Stimulated activated CD8-positive, alpha-beta memory T cell treated with anti-CD3 and anti-CD28 coated beads, Interleukin-12 subunit alpha, Interleukin-12 subunit beta, amount 100 ng/mL, for 1 hour (primary cell): ENCODE measurements at places on chromosomes 2 and 18.

- no peak for DNase-seq
These were observed 52.0 kb upstream of the RTN4 start for GRCh38 chr2:55102056-55102812.

- DNase-seq = no peak
These were observed 27.7 kb downstream of the TMEM131 start for GRCh38 chr2:97967931-97968627.

DNA sequence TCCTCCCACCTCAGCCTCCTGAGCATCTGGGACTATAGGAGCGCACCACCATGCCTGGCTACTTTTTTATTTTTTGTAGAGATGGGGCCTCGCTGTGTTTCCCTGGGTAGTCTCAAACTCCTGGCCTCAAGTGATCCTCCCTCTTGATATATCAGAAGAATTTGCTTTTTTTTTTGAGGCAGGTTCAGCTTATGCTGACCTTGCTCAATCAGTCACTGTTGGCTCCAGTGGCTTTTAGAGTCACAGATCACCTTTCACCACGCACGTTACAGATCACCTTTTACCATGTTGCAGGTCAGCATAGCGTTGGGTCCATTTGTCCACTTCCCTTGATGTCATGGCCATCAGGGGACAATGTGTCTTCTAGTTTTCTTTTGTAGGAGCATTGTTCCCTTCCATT is 36.1 kb downstream of the DCAF17 start:
- no peak for DNase-seq

- DNase-seq = no peak
These were observed 349.7 kb downstream of the SATB2 start for GRCh38 chr2:199108056-199108455.

GRCh38 chr2:75290600-75291150 is 91.4 kb upstream of the TACR1 start:
- DNase-seq = no peak

- no peak for DNase-seq
These were observed 783 bp downstream of the DPP4 start for GRCh38 chr2:162072976-162073887.

- no peak for DNase-seq
These were observed 28.6 kb upstream of the SLC35F5 start for GRCh38 chr2:113784823-113785744.

DNA sequence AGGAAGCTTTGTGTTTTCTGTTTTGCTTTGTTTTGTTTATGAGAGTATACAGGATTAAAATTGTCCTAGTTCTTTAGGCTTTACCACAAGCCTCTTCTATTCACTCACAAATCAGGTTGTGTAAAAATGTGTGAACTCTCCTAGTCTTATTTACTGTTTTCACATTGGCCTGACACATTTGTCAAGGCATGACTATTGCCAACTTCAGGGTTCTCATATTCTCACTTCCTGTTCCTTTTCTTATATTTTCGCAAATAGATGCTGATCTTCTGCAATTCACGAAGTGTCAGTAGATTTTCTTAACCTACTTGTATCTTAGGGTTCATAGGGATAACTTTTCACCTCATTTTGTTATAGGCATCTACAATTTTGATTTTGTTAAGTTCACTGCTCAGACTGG is 67.1 kb downstream of the CCDC102B start:
- no peak for DNase-seq

DNA sequence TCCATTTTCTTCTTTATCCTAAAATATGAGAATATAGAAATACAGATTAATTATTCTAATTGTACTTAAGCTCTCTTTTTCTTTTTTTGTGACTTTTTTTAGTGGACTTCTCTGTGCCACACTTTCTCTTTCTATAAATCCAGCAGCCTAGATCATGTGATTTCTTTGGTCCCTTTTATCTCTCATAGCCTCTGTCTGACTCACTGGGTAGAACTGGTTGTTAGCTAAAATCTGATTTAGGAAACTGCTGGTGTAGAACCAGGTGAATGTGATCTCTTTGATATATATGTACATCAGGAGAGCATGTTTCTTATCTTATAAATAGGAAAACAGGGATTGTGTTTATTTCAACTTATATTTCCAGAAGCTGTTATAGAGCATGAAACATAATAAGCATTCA is 54.9 kb downstream of the VRK2 start:
- no peak for DNase-seq

GRCh38 chr2:53575721-53576124 is 191.9 kb upstream of the CHAC2 start:
- DNase-seq = no peak

GRCh38 chr2:61125123-61125710 is 36.8 kb upstream of the C2orf74 start:
- no peak for DNase-seq

GRCh38 chr2:169659320-169659719 is 34.9 kb downstream of the CFAP210 start:
- no peak for DNase-seq

GRCh38 chr2:173210270-173211196 is 134.9 kb downstream of the MAP3K20 start:
- DNase-seq = peak; percentile 25

- no peak for DNase-seq
These were observed 81.9 kb downstream of the ADCYAP1 start for GRCh38 chr18:986552-986951.

GRCh38 chr2:187500585-187501359 is 52.7 kb upstream of the CALCRL start:
- DNase-seq = no peak

- no peak for DNase-seq
These were observed 9.3 kb downstream of the PSTPIP2 start for GRCh38 chr18:46062781-46063180.

- DNase-seq = no peak
These were observed 209.9 kb downstream of the TFCP2L1 start for GRCh38 chr2:121075006-121075551.

DNA sequence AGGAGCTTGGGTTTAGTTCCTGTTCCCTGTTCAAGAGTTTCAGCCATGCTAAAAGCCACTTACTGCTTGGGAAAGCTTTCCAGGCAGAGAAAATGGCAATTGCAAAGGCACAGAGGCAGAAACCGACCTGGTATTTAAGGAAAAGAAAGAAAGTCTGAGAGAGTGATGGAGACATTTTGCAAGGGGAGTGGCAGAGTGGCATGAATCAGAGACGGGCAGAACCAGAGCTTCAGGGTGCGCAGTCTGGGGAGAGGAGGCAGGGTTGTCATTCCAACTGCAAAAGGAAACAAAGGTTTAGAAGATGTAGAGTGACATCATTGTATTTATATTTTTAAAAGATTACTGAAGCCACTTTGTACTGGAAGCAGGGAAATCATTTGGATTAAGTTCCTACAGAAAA is 14.9 kb upstream of the GNAL start:
- no peak for DNase-seq

GRCh38 chr2:239250216-239251081 is 150.4 kb downstream of the HDAC4 start:
- no peak for DNase-seq

DNA sequence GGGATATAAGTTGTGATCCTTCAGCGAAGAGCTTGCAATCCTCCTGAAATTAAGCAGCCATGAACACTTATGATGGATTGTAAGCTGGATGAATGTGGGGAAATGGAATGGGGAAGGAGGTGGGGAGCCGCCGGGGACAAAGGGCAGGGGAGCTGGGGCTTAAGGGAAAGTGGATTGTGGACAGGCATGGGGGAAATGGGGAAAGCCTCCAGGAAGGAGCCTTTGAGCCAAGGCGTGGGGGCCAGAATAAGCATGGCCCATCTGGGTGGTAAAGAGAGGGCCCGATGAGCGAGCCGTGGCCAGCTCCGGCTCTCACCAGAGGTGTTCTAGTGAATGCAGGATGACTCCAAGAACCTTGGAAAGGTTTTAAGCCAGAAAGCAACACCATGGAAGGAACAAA is 124.0 kb downstream of the SMAD7 start:
- DNase-seq = no peak

- no peak for DNase-seq
These were observed 66.2 kb downstream of the TRAPPC8 start for GRCh38 chr18:31876707-31877106.

DNA sequence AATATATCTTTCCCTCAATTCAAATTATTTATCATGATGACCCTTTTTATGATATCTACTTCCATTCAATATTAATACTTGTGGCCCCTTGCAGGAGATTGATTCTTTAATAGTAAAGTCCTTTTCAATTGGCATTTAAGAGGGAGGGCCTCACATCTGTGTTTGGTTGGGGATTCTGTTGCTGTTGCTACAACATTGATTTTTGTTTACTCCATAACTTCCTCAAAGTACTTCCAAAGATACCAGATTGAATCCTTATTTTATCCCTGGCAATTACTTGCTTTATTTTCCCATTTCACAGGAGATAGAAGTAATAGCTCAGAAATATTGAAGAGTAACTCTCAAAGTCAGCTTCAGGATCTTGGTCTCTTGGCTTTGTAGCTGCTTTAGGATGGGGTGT is 32.8 kb downstream of the MEIS1 start:
- DNase-seq = no peak

GRCh38 chr2:103284750-103285149 is 522.9 kb downstream of the TMEM182 start:
- no peak for DNase-seq

DNA sequence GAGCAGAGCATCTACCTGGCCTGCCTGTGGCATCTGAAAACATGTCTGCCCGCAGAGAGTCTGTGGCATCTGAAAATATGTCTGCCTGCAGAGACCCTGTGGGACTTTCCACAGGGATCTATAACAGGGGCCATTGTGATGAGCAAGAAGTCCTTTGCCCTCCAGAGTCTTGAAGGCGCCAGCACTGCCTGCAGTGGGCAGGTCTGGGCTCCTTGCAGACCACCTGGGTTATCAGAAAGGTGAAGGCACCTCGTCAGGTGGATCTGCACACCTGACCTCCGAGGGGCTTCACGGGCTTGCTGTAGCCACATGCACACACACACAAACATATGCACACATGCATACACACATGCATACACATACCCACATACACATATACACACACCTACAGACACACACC is 189.5 kb upstream of the HDAC4 start:
- no peak for DNase-seq

DNA sequence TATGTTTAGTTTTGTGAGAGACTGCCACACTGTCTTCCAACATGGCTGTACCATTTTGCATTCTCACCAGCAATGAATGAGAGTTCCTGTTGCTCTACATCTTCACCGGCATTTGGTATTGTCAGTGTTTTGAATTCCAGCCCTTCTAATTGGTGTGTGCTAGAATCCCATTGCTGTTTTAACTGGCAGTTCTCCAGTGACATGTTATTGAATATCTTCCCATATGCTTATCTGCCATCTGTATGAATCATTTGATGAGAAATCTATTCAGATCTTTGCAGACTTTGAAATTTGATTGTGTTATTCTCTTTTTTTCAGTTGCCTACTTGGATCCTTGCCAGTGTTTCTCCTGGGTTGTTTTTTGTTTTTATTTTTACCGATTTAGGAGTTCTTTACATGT is 99.0 kb downstream of the SNTG2 start:
- DNase-seq = no peak

DNA sequence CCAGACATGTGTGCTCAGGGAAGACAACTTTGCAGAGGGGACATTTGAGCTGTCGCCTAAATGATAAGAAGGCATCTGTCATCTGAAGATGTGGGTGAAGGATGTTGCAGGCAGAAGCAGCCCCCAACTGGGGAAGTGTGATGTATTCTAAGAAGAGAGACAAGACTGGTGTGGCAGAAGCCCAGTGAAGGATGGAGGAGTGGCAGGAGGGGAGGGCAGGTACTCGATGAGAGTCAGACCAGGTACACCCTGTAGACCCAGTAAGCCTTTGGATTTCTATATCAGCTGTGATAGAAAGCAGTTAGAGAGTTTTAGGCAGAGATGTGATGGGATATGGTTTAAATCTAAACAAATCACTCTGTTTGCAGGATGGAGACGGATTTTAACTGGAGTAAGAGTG is 19.2 kb downstream of the SLC14A2 start:
- no peak for DNase-seq

GRCh38 chr18:26097563-26097962 is 7.2 kb upstream of the SS18 start:
- DNase-seq = no peak

DNA sequence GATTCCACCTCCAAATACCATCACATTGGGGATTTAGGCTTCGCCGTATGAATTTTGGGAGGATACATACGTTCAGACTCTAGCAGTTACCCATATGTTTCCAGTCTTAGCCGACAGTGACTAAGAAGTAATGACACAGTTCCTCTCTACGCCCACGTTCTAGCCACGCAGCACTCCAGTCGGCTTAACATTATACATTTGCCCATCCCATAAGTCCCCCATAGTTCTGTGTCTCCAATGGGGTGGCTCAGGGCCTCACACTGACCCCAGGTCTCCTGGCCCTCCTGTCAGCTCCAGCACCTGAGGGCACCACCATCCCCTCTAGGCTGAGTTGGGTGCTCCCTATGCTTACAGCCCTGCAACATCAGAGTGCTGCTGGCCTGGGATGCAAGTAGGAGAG is 18.4 kb upstream of the CNDP2 start:
- DNase-seq = no peak

DNA sequence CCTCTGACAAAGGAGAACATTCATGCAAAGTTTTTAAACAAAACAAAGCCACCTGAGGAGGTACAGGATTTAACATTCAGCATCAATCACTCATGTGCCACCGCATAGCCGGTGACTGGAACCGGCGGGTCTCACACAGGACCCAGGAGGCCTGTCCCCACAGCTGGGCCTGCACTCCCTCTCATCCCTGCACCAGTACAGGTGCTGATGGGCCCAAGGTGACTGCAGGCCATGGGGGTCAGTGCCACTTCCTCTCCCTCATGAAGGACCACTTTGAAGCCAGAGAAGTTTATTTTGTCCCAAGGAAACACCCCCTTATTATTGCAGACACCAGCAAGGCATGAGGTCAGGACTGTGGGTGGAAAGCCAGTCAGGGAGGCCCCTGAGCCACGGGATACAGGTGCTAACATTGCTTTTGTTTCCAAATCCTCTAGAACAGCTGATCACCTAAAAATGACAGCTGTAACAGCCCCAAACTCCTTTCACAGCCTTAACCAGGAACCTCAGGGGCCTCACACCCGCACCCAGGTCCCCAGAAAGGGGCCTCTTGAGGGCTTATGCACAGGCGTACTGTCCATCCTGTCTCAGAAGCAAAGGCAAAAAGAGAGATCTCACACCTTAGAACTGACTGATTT is 14.0 kb downstream of the PARD6G start:
- DNase-seq = no peak

DNA sequence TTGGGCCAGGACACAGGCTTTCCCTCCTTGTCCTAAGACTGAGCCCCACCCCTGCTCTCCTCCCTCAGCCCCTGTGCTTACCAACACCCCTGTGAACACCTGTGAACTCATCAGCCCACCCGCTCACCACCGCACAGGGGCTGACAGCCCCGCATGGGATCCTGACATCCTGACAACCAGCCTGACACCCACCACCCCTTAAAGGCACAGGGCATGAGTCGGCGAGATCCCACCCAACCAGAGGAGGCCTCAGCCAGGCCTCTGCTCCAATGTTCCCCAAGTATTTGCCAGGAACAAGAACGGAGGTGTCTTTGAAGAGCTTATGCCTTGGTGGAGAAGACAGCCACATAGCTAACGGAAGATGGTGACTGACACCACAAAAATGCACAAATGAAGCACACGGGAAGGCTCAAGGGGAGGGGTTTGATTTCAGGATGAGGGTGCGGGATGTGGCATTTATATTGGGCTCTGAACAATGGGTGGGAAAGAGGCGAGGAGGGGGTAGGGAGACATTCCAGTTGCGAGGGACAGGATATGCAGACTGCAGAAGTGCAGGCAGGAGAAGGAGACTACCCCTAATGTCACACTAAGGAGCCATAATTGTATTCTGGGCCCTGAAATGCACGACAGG is 11.0 kb downstream of the RAB11FIP5 start:
- no peak for DNase-seq

- DNase-seq = no peak
These were observed 313.9 kb downstream of the CELF4 start for GRCh38 chr18:37251679-37252078.
